A549 treated with CORT108297 at 1 μM for 4 hours (cell line): ENCODE measurements at places on chromosomes 3 and 15. TPM values are rescaled to one million over a fixed set of nuclear protein-coding genes. Genes with fewer than 3 reads are reported as not detected.

The PTH1R gene
- total RNA-seq, result 0.51 to 1.1 TPM (median 0.67 TPM) in 5 replicates

The ARPIN gene
- total RNA-seq, result 10.3 to 13.7 TPM (median 12.1 TPM) in 5 replicates

The GP5 gene
- not detected in 5 replicates for total RNA-seq

The SERPINI2 gene
- total RNA-seq, result not detected in 5 replicates

The CGNL1 gene
- total RNA-seq, result 1.1 to 1.4 TPM (median 1.3 TPM) in 5 replicates

The GNAT1 gene
- 0.06 TPM in 1 of 5 replicates, not detected in the others for total RNA-seq

The LXN gene
- total RNA-seq, result 62.1 to 76.2 TPM (median 69.2 TPM) in 5 replicates

The GCSAM gene
- total RNA-seq, result not detected in 5 replicates

The CPNE9 gene
- total RNA-seq, result 0.09 to 0.24 TPM (median 0.14 TPM) in 5 replicates

The CLDN18 gene
- total RNA-seq, result not detected in 5 replicates

The CHDH gene
- total RNA-seq, result 1.9 to 2.6 TPM (median 2.5 TPM) in 5 replicates

The MESP1 gene
- total RNA-seq, result 1.7 to 8.5 TPM (median 8.0 TPM) in 5 replicates

The SLC24A5 gene
- total RNA-seq, result not detected in 5 replicates

The HRG gene
- total RNA-seq, result not detected in 5 replicates

The TIMP4 gene
- total RNA-seq, result 10.1 to 13.8 TPM (median 12.3 TPM) in 5 replicates

The SH2D7 gene
- not detected in 5 replicates for total RNA-seq

The SCN11A gene
- total RNA-seq, result 0.01 TPM in 2 of 5 replicates, not detected in the others

The DPPA2 gene
- total RNA-seq, result not detected in 5 replicates

The ZNF502 gene
- total RNA-seq, result 1.2 to 2.2 TPM (median 1.5 TPM) in 5 replicates

The SERF2 gene
- total RNA-seq, result 459 to 728 TPM (median 704 TPM) in 5 replicates

The FURIN gene
- 40.4 to 65.8 TPM (median 57.2 TPM) in 5 replicates for total RNA-seq

The CLRN1 gene
- total RNA-seq, result not detected in 5 replicates

The NEK10 gene
- 0.76 to 1.1 TPM (median 0.91 TPM) in 5 replicates for total RNA-seq

The VILL gene
- total RNA-seq, result 0.12 to 0.18 TPM (median 0.16 TPM) in 5 replicates

The MYO5C gene
- total RNA-seq, result 4.5 to 6.5 TPM (median 5.4 TPM) in 5 replicates

The DNAH1 gene
- 0.78 to 1.2 TPM (median 0.93 TPM) in 5 replicates for total RNA-seq

The ANKRD63 gene
- 0.15 to 0.54 TPM (median 0.29 TPM) in 5 replicates for total RNA-seq

The PSTPIP1 gene
- 0.22 TPM in 1 of 5 replicates, not detected in the others for total RNA-seq

The ROBO1 gene
- 9.1 to 16.4 TPM (median 13.2 TPM) in 5 replicates for total RNA-seq

The IGSF11 gene
- total RNA-seq, result 3.0 to 6.1 TPM (median 5.6 TPM) in 5 replicates

The LTK gene
- total RNA-seq, result 0.06 to 0.12 TPM (median 0.09 TPM) in 5 replicates

The SSUH2 gene
- total RNA-seq, result 0.53 to 1.2 TPM (median 0.88 TPM) in 5 replicates

The GPR27 gene
- 2.7 to 3.6 TPM (median 3.1 TPM) in 5 replicates for total RNA-seq

The BNC1 gene
- 0.43 to 0.47 TPM (median 0.47 TPM) in 5 replicates for total RNA-seq

The MFN1 gene
- 17.3 to 21.4 TPM (median 18.7 TPM) in 5 replicates for total RNA-seq

The OR5H14 gene
- total RNA-seq, result not detected in 5 replicates

The RAD51 gene
- total RNA-seq, result 18.1 to 22.0 TPM (median 19.8 TPM) in 5 replicates

The NTRK3 gene
- total RNA-seq, result 17.6 to 23.0 TPM (median 21.1 TPM) in 5 replicates

The TNFSF10 gene
- total RNA-seq, result 0.09 to 0.22 TPM (median 0.14 TPM) in 5 replicates

The SUSD5 gene
- 3.0 to 4.4 TPM (median 3.1 TPM) in 5 replicates for total RNA-seq

The EOMES gene
- 0.95 to 1.6 TPM (median 1.1 TPM) in 5 replicates for total RNA-seq

The CLDN16 gene
- 0.14 TPM in 2 of 5 replicates, not detected in the others for total RNA-seq

The PLD1 gene
- total RNA-seq, result 8.0 to 10.9 TPM (median 8.7 TPM) in 5 replicates

The CA12 gene
- 148 to 171 TPM (median 161 TPM) in 5 replicates for total RNA-seq
